ENCODE measurements at places on chromosomes 3 and 15. TPM values are rescaled to one million over a fixed set of nuclear protein-coding genes. Genes with fewer than 3 reads are reported as not detected.

DNA sequence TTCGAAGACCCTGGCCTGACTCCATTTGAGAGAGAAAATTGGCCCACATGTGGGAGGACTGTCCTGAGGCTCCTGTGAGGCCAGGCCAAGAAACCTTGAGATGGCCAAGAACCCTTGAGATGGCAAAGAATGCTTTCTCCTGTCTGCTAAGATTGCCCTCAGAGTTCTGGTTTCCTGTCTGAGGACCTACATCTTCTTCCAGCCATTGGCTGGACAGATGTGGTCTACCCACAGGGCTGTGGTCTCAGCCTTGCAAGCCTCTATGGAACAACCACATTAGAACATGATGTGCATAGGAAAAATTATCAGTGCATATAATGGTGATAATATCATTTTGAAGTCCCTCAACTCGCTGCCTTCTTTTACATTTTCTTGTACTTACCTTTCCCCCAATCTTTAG, 10.8 kb upstream of the RASA2 start:
- no peak for DNase-seq

DNA sequence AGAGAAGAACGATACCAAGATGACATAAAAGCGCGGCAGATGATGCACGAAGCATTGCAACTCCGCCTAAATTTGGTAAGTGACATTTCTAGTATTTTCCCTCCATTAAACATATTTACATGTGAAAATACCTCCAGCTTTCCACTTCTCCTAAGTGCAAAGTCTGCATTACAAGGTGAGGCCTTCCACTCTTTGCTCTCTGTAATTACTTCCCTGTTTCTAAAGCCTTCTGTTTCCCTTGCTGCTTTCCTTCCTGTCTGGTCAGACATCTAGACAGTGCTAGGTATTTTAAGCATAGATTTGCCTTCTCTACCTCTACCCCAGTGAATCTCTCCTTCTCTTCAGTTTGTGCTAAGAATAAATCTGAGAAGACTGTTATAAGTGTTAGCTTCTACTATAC, 1.9 kb downstream of the P2RY12 start:
- no peak for DNase-seq

- no peak for DNase-seq
These were observed 139.1 kb upstream of the MRPS22 start for GRCh38 chr3:139204728-139205127.

DNA sequence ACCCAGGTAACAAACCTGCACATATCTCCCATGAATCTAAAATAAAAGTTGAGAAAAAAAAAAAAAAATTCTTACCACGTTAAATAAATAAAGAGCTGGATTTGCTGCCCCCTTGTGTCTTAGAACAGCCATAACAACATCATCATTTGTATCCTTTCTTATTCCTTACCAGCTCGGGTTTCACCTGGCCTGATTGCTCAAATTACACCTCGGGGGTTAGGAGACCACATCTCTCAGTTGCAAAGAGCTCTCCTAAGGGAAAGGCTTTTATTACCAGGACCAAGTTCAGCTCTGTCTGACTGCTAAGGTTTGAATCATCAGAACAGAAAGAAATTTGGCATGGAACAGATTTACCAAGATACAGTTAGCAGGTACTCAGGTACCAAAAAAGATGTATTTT, 25.8 kb upstream of the RPL39L start:
- DNase-seq: no peak

Gene MKRN3
- polyA plus RNA-seq: not detected

DNA sequence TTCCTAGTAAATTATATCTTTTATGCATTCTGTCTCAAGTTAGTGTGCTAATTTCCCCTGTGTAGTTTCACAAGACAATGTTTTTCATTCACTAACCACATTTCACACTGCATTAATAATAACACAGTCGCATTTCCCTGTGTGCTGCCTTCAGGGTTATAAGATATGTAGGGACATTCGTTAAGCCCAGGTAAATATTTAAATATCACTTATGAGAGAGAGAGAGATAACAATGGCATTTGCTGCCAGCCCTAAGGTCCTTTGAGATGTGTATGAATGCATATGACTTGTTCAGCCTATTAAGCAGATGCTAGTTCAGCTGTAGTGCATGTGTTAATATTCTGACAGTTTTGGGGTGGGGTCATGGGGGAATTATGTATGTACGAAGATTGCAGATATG, 876.7 kb downstream of the NAALADL2 start:
- no peak for DNase-seq

Gene TIGIT
- polyA plus RNA-seq: not detected

Gene PKM
- polyA plus RNA-seq: 799 TPM

DNA sequence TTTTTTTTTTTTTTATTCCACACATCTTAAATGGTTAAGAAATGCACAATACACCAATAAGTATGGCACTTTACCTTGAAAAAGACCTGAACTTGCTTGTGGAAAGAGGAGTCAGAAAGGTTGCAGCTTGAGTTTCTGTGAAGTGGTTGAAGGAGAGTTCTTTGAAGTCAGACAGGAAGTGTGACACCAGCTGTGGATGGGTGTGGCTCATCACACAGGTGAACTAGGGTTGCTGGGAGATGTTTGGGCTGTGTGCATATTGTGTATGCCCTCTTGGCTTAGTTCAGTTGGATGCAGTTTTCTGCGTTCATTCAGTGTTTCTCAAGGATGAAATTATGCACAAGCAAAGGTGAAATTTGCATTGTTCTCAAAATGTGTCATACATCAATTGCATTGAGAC, 6.3 kb downstream of the AEN start:
- DNase-seq: no peak

GRCh38 chr3:157086060-157086750, 73.7 kb downstream of the CCNL1 start:
- DNase-seq: no peak

Gene MON1A
- 16.4 TPM for polyA plus RNA-seq

Gene TEX55
- polyA plus RNA-seq: not detected

DNA sequence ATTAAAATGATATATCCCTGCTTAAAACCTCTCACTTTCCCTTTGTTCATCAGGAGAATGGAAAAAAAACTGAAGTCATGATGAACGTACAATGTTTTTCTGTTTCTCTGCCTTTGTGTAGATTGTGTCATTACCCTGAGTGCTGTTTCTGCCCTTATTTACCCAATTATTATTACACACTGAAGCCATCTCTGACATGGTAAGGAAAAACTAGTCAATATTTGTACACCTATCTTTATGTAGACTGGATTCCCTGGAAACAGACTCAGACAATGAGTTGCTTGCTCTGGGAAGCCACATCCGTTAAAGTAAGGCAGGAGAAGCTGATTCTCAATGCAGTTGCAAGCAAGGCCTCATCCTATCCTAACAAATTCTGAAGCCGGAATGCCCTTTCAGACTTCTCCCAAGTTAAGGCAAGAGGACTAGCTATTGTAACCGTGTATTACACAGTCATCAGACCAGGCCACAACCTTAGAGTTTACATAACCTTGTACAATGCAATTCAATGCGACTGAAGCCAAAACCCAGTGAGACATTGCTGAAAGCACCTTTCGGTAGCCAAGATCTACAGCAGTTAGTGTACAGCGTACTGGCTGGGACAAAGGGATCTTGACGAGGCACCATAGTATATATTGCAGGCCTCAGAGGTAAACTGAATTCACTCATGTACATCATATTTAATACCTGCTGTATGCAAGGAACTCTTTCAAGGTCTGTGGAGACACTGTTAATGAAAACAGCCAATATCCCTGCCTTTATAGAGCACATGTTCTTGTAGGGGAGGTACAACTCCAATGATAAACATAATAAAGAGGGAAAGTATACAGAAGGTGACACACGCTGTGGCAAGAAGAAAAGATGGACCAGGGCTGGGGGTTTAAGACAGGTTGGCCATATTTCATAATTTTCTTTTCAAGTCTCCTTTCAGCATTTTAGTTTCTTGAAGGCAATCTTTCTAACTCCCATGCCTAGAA, 1040.8 kb upstream of the SEMA6D start:
- DNase-seq: no peak

DNA sequence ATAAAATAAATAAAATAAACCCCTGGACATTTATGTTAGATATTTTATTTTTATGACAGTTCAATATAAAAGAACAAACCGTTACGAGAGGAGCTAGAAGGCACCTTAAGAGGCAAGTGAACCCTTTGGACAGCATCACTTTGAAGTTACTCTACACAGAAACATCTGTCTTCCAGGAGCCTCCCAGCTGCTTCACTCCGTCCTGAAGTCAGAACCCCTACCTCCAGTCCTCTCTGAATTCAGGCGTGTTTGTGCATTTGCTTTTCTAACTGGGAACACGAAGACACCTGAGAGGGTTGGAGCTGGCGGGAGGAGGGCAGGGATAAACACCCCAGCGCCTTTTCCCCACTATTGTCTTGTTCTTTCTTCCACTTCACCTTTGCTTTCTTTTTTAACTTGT, 46.2 kb downstream of the CMTM7 start:
- no peak for DNase-seq

DNA sequence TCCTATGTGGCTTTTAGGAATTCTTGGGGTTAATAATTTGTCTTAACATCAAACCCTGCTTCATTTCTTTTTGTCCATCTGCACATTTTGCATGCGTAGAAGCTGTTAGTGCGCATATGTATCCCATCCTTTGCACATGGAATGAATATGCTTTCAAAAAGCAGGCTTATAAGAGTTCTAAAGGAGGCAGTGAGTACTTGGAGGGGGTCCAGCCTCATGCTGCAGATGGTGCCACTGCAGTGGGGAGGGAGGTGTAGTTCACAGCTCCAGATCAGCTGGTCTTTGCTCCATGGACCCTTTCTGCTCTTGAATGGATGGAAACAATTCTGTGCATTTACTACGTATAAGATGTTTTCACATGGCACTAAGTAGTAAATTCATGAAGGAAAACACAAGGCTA, 20.7 kb upstream of the SSR3 start:
- DNase-seq: no peak

Gene MAPKAPK3
- polyA plus RNA-seq: 68.0 TPM

DNA sequence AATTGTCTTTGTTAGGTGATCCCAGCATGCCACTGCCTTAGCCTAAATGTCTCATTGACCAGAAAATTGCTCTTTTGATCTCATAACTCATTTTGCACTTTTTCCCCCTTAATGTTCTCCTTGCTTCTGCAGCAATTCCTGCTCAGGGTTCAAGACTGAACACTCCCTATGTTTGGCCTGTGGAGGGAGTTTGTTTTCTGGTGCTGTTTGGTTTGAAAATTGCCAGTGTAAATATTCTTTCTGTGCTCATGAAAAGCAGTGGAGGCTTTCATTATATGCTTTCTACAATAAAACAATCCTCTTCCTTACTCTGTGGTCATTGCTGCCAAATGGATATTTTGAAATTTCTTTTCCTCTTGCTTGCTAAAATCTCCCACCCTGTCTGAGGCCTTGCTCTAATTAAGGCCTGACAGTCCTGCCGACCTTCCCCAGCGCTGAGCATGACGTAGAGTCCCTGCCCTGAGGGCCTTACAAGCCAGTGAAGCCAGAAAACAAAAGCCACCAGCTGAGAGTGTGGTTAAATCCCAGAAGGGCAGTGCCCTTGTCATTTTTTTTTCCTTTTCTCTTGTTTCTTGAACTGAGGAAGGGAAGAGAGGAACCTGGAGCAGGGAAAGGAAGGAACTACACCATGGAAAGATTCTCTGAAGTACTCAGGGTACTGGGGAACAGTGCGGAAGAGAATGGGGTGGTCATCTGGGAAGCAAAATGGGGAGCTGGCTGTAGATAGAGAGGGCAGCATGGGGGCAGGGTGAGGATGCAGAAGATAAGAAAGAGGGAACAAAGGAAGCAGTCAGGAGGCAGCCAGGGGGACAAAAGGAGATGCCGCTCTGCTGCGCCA, 24.8 kb downstream of the ZBTB38 start:
- peak; percentile 67 for DNase-seq

Gene CPNE9
- polyA plus RNA-seq: 0.19 TPM

Gene HIGD2B
- polyA plus RNA-seq: not detected

Gene FGD5
- 18.7 TPM for polyA plus RNA-seq

Gene TGM5
- polyA plus RNA-seq: not detected

DNA sequence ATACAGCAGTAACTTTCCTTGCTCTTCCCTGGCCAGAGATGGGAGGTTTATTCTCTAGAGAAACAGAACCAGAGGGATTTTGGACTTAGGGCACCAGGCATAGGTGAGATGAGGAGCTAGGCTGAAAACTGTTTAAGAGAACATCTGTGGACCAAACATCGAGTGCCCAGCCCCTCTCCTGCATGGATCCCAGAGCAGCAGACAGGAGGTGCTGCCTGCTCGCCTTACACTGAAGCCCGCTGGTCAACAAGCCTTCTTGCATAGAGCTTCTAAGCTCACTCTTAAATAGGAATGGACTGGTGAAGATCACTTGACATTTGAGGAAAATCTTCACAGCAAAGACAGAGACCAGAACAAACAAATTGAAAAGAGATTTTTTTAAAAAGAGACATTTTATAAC, 41.2 kb downstream of the PARP15 start:
- DNase-seq: no peak

- no peak for DNase-seq
These were observed 75.0 kb upstream of the ANKRD28 start for GRCh38 chr3:15872807-15873206.

DNA sequence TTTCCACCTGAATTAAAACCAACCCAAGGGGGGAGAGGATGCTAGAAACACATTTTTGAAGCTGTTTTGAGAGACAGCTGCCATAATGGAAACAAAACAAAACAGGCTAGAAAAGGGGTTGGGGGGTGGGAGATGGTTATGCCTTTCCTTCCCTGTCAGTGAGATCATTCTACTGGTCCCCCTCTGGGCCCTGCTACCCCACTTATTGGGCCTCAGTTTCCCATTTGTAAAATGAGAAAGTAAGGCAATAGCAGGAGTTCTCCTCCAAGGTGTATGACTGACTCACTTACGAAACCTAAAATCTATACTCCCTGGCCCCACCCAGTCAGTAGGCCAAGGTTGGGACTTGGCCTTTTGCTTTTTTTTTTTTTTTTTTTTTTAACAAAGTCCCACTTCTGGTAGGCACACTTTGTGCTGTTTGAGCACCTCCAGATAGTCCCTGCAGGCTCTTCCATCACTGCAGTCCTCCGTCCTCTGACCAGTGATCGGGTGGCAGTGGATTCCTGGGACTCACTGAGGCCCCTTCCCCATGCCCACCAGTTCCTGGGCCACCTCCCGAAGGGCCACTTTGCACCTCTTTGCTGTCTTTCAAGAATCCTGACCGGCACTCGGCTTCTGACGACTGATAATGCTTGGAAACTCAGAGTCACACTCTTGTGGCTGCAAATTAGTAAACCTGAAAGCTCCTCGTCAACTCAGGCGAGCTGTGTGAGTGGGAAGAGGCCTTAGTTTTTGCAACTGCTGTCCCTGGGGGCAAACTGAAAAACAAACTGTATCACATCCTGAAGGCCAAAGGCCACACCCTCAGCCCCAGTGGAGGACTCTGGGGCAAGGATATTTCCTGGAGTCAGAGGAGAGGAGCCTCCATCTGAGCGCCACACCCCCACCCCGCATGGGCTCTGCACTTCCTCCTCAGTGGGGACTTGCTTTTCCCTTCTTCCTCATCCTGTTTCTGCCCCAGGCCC, 6.7 kb upstream of the PSTPIP1 start:
- DNase-seq: no peak

Measured in kidney (tissue), 22 donors.